Stimulated activated CD4-positive, alpha-beta T cell treated with anti-CD3 and anti-CD28 coated beads, Interleukin-1b, Interleukin-23, amount 100 ng/mL, for 4 hours (primary cell): ENCODE measurements at places on chromosomes 5 and 9.

DNA sequence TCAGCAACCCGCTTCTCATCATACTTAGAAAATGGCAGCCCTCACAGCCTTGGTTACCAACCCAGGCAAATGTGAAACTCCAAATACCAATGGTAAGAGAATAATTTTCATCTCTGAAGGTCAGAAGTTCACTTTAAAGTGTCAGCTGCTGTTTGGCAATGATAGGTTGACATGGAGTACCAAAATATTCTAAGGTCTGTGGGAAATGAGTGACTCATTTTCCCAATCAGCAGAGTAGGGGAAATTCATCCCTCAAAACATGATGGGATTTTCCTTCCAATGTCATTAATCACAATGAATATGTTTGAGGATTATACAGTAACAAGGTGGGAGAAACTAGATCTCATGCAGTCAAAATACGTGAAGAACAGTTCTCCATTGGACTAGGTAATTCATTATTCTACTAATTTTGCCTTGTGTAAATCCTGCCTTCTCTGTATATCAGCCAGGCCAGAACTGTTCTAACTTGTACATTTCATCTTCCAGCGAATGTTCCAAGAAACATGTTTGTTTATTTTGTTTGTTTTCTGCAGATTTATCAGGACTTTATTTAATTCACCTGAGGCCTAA is 53.1 kb upstream of the ERBIN start:
- no peak for DNase-seq

DNA sequence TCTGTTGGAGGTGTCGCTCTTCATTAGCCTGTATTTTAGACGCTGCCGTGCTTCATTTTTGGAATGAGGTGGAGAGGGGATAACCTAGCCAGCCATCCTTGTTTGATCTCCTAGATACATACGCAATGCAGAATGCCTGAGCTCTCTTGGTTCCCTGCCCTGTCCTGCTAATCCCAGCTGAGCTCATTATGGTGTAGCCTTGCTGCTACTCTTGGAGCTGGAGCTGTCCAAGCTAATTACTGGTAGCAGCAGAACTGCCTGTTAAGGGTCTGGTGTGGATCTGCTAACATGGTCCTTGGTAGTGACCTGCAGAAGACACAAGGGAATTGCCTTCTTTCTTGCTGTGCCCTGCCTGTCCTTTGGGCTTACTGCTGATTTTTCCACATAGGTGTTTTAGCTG is 207.9 kb downstream of the CNTLN start:
- no peak for DNase-seq

DNA sequence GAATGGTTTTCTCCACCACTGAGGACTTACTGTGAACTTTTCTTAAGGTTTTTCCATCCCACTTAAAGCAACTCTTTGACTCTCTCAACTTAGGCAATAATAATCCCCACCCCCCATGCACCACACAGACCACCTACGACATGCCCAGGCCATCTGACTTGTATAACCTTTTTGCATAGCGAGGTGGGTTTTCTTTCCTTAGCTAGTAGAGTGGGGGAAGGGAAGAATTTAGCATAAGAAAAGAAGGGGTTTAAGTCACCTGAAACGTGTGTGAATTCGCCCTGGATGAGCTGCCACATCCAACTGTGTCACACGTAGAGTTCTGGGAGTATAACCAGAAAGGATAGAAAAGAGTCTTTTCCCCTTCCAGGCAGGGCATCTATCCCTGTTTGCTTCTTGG is 262.7 kb downstream of the YTHDC2 start:
- no peak for DNase-seq

GRCh38 chr9:131876486-131876885 is 136.6 kb upstream of the RAPGEF1 start:
- DNase-seq: no peak

DNA sequence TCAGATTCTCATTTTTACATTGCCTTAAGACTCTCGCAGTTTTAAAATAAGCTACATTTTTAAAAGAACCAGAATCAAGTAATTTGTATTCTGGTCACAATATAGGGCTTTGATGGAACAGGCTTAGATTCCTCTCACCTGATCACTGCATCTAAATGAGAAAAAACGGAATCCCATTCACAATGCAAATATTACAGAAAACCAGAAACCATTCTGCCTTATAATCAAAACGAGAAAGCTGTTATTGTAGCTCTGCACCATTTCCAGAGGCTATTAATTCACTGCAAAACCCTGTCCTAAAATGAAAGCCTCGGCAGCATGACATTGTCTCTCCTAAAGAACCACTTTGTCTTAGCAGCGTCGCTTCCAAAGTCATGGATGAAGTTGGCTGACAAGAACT is 116.1 kb upstream of the ZNF366 start:
- DNase-seq: no peak
